Iris pigment epithelial cell (primary cell): ENCODE measurements at places on chromosomes 5 and 9.

- DNase-seq: no peak
These were observed 54.4 kb upstream of the CKS2 start for GRCh38 chr9:89256642-89257041.

DNA sequence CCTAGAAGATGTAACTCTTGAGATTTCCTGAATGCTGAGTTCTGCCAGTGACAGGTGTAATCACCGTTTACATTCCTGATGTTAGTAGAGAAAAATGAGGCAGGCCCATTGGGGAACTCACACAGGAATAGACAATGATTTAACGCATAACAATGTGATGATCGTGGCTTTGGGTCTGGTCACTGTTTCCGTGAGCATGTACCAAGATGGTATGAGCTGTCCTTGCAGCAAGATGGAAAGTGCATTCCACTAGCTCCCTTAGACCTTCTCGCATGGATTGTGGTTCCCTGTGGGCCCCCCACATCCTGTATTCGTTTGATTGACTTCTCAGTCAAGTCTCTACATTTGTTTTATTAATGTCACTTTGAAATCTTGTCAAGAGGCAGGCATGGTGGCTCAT lies 124.0 kb upstream of the DAP start:
- peak; percentile 83 for DNase-seq

GRCh38 chr9:77672183-77672582 lies 24.1 kb upstream of the GNA14 start:
- no peak for DNase-seq

GRCh38 chr5:24080046-24080445 lies 564.7 kb downstream of the CDH10 start:
- DNase-seq: no peak

DNA sequence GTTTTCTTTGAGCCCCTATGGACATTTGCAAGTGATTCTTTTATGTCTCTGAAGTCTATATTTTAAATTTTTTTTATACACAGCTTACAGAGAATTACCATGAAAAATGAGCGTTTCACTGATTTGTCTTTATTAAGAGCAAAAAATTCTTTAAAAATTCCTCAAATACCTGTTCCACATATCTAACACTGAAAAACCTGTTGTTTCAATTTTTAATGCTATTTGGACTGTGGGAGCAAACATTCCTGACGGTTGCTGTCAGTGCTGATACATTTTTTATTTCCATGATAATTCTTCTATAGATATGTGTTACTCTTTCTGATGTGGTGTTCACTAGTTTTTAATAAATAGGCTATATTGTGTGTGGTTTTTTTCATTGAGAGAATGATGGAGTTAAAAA lies 199.8 kb downstream of the GDNF start:
- no peak for DNase-seq

GRCh38 chr9:134606951-134607731 lies 34.5 kb upstream of the COL5A1 start:
- DNase-seq: peak; percentile 33

GRCh38 chr5:137858223-137858916 lies 9.3 kb upstream of the MYOT start:
- DNase-seq: peak; percentile 18

- no peak for DNase-seq
These were observed 227.1 kb upstream of the TRIM32 start for GRCh38 chr9:116460026-116460425.

DNA sequence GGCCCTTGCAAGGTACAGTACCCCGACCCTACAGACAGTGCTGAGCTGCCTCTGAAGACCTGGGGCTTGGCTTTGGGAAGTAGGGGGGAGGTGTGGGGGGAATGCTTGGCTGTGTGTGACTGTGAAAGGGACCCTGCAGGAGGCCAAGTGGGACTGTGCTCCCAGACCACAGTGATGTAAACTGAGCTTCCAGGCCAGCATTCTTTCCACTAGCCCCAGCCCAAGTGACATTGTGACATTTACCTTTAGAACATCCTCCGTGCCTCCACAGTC lies 31.2 kb downstream of the HMCN2 start:
- no peak for DNase-seq

GRCh38 chr5:124936626-124936933 lies 190.1 kb upstream of the ZNF608 start:
- DNase-seq: no peak

- DNase-seq: no peak
These were observed 517.3 kb upstream of the RORB start for GRCh38 chr9:73979894-73980264.

DNA sequence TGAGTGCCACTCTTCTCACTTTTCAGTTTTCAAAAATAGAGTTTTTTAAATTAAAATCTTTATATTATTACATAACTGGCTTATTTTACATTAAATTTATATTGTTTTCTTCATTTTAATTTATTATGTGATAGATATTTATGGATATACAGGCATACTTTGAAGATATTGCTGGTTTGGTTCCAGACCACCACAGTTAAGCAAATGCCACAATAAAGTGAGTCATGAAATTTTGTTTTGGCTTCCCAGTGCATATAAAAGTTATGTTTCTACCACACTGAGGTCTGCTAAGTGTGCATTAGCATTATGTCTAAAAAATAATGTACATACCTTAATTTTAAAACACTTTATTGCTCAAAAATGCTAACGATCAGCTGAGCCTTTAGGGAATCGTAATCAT lies 47.4 kb downstream of the NDUFS4 start:
- DNase-seq: peak; percentile 17

DNA sequence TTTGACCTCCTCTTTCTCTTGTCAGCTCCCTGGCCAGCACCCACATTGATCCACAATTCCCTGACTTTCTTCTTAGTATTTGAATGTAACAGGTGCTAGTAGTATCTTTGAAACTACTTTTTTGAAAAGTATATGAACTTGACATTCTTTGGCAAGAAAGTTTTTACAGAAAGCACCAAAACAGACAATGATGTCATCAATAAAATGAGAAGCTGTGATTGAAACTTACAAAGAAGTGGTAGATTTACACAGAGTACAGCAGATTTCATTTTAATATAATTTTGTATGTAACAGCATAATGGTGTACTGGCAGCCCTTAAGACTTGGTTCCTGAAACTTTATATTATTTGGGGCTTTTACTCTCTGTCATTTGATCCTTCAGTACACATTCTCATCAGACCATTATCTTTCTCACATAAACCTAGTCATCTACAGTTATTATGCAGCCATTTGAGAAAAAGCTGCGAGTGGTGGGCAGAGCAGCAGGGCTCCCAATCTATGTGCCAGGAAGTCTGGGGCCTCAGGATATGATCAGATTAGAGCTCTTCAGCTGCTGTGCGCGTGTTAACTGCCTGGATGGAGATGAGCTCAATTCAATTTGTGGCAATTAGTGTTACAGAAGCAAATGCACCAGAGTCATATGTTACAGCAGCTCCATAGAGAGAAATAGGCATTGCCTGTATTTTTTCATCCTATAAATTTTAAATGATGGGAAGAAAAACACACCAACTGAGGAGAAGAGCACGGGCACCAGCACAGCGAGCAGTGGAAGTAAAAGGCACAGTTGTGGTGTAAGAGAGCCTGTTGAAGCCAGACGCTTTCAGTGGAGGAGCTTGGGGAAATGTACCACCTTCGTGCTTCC lies 126.1 kb downstream of the STARD4 start:
- peak; percentile 11 for DNase-seq

DNA sequence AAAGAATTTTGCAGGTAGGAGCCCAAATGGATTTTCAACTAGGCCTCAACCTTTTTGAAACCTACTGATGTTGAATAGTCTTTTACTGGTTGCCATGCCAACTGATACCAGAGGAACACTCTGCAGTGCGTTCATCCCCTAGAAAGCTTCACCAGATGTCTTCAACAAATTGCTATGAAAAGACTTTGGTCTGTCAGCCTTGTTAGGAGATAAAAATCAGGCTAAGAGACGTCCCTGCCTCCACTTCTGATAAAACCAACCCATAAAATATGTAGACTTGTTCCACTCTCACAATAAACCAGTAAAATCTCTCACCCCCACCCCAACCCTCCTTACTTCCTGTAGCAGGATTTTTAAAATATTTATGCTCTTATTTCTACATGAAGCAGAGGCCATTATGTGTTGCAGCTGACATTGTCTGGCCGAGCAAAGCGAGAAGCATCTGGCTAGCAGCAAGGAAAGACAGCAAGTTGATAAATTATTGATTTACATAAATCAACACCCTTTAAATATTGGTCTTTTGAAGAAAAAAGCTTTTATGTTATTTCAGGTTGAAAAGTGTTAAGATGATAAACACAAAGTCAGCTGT lies 428.7 kb downstream of the ISL1 start:
- DNase-seq: no peak

DNA sequence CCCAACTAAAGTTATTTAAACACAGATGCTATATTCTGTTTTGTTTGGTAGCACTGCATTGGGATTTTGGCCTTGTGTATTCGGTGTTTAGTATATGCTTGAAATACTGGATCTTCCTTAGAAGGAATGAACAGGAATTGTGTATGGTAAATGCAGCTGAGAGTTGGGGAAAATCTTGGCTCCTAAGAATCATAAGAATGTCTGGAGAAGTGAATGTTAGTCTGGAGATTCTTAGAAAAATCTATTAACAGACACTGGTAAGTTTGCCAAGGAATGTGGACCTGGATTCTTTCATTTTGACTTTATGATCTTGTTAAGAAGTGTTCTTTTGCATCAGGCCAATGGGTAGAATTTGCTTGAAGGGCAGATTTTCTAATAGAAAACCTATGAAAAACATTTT lies 38.9 kb downstream of the SNX30 start:
- DNase-seq: peak; percentile 14

GRCh38 chr5:180813420-180813819 lies 10.8 kb upstream of the MGAT1 start:
- DNase-seq: no peak

- peak; percentile 39 for DNase-seq
These were observed 93.5 kb downstream of the RGS3 start for GRCh38 chr9:113556877-113557593.

DNA sequence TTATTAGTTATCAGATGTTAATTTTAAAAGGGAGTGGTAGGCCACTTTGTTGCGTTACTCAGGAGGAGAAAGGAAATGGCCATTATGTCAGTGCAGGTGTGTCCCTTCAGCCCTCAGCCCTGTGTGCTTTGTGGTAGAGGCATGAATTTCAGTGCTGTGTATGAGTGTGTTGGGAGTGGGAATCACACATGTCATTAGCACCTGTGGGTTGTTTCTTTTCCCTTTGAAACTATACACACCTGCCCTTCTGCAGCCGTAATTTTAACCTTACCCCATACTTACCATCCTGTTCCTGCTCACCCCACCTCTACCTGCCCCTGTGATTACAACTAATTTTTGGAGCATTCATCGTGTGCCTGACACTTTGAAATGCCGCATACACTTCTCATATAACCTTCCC lies 156.4 kb downstream of the ARHGAP26 start:
- DNase-seq: no peak

- no peak for DNase-seq
These were observed 99.4 kb downstream of the TMEM215 start for GRCh38 chr9:32882705-32883104.

DNA sequence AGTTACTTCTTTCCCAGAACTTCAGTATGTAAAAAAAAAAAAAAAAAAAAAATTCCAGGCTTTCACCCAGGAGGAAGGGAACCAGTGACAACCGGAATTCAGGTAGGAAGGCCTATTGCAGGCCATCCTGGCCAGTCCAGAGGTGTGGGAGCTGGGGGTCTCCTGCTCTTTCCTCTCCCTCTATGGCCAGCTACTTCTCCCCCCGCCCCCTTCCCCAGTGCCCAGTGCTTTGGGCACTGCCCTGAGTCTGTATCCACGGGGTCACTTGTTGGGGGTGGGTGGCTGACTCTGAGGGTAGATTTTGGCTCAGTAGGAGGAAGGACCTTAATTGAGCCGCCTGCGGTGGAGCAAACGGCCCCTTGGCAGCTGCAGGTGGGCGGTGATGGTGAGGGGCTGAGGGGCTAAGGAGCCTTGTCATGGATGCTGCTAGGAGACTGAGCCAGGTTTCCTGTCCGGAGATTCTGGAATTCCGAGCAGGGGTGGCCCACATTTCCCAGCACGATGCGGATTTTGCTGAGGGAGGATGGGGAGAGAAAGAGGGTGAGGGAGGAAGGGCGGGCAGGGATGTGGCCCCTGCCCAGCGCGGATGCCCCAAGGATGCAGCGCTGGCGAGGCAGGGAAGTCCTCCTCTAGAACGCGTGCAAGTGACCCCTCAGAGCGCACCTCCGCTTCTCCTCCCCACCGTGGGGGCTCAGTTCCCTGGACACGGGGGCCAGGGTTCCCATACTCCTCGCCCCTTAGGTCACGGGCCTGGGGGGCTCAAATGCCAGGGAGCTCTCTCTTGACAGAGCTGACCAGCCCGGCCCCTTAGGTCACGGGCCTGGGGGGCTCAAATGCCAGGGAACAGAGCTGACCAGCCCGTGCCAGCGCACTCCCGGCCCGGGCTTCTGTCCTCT lies 1.2 kb upstream of the PHF2 start:
- no peak for DNase-seq

DNA sequence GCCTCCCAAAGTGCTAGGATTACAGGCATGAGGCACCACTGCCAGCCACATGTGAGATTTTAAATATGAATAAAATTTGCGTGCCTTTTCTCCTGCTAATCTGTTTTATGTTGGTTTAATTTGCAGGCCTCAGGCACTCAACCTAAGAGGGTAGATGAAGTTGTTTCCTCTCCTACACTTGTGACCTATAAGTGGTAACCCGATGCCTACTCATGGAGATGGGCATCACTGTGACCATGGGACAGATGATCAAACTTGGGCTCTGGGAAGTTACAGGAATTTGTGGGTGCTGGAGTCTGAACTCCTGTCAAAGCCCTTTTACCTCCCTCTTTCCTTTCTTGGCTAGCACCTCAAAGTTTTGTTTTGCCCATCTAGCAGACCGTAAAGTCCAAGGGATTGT lies 1.1 kb downstream of the SLC28A3 start:
- DNase-seq: no peak

DNA sequence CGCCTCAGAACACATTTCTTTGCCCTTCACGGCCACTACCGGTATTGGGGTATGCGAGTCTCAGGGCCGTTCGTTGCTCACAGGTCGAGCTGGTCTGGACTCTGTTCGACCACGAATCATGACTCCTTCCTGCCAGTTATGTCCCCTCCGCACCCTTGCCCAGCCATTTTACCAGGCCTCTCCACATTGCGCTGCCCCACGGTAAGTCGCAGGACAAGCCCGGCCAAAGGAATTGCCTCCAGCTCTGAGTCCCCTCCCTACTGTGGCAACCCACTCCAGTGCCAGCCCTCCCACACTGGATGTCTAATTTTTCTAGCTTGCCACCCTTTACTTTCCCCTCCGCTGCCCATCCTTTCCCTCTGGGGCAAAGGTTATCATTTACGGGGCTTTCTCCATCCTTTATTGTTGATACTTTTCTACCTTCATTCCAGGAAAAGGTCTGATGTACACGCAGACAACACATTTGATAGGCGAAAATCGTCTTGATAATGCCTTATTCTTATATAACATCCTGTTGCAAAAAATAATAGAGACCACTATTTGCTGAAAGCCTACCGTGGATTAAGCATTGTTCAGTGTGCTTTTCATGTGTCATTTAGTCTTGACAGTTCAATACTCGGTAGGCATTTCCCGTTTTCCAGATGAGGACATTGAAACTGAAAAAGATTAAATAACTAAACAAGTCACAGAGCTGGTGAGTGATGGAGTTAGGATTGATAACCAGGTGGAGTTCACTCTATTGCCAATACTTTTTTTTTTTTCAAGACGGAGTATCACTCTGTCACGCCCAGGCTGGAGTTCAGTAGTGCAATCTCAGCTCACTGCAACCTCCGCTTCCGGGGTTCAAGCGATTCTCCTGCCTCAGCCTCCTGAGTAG lies 958 bp upstream of the HSPA5 start:
- no peak for DNase-seq

- DNase-seq: no peak
These were observed 164.5 kb downstream of the TMEM38B start for GRCh38 chr9:105858877-105859276.

GRCh38 chr5:142156839-142157463 lies 48.4 kb downstream of the NDFIP1 start:
- DNase-seq: peak; percentile 38

GRCh38 chr5:91794455-91794854 lies 411.3 kb upstream of the ARRDC3 start:
- DNase-seq: no peak
